ENCODE measurements at places on chromosomes 11 and 22.

DNA sequence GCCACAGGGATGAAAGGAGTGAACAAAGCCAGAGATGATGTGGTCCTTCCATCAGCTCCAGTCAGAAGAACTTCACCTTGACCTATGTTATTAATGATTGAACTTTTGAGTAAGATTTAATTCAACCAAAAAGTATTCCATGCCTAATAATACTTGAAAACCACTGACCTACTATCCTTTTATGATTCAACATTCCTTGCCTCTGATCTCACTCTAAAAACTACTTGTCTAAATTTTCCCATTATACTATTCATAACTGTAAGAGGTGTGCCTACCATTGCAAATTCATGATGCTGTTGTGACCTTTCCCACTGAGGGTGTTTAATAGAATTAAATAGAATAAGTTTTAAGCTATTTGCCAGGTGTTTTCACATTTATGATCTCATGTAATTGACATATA is 164.7 kb upstream of the GUCY1A2 start:
- no peak for DNase-seq

GRCh38 chr11:35491231-35491871 is 34.1 kb downstream of the PAMR1 start:
- no peak for DNase-seq

DNA sequence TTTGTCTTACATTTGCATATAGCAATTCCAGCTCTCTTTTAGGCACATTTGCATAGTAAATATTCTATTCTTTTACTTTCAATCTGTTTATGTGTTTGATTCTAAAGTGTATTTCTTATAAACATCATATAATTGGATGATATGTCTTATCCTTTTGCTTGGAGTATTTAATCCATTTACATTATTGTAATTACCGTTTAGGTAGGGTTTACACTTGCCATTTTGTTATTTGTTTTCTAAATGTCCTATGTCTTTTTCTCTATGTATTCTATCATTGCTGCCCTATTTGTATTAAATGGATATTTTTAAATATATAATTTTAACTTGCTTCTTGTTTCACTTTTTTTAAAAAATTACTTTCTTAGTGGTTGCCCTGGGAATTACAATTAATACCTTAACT is 22.8 kb upstream of the ACCSL start:
- no peak for DNase-seq

- no peak for DNase-seq
These were observed 22.8 kb downstream of the SYN3 start for GRCh38 chr22:33035272-33035863.

DNA sequence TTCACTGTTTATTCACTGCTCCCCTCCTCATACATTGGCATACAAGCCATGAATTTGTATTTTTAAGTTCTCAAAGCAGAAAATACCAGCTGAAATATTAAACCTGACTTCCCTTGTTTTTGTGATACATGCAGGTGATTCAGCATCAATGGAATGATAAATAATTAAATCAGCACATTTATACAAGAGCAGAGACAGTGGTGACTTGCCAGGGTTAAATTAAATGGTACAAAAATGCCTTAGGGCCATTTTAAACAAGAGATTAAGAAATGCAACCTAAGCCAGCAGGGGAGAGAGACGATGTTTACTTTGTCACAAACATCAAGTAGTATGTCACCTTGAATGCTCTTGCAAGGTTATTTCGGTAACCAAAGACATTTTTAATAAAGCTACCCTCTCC is 95.9 kb upstream of the DDI1 start:
- DNase-seq = no peak

- DNase-seq = no peak
These were observed 85.8 kb downstream of the FANCF start for GRCh38 chr11:22539821-22540256.

- no peak for DNase-seq
These were observed 43.2 kb downstream of the PPP6R3 start for GRCh38 chr11:68503792-68504191.

GRCh38 chr11:103768816-103769215 is 267.6 kb upstream of the DDI1 start:
- DNase-seq = no peak

GRCh38 chr11:128623091-128623490 is 35.7 kb upstream of the ETS1 start:
- DNase-seq = no peak

DNA sequence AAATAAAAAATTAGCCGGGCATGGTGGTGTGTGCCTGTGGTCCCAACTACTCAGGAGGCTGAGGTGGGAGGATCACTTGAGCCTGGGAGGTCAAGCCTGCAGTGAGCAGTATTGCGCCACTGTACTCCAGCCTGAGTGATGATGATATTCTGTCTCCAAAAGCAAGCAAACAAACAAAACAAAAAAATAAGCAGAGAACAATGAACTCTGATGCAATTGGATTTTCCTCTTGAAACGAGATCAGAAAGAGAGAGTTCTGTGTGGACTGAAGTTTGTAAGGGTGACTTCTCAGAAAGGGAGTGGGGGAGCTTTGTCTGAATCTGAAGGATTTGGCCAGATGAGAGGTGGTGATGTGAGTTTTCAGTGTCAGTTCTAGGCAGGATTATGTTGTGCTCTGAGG is 6.0 kb upstream of the TMEM123 start:
- DNase-seq = no peak

DNA sequence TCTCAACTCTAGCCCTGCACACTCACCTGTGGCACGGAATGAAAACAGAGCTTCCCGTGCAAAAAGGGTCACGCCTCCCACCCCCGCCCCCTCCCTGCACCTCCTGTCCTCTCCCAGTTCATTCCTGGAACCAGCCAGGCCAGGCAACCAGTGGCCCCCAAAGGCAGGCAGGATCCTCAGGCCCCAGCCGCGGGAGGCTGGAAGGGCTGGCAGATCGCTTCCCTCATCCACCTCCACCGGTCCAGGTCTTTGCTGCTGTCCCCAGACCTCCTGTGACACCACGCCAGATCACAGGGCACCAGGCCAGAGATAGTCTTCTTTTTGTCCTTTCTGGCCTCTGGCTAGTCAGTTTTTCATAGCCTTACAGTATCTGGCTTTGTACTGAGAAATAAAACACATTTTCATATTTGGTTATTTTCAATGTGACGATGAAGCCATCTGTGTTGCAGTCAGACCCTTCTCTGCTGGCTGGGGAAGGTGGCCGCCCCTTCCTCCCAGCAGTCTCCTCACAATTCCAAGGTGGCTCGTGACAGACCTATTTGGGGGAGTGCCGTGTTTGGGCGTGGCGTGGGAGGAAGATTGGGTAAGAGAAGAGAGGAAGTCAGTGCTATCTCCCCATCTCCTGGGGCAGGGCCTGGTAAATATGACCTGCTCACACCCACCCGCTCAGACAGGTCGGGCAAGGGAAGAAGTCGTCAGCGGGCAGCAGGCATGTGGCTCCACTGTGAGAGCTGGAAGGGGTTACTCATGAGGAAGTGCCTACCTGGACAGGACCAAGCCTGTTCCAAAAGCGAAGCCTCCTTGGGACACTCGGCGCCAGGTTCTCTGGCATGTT is 9.1 kb downstream of the SSH3 start:
- DNase-seq = no peak

DNA sequence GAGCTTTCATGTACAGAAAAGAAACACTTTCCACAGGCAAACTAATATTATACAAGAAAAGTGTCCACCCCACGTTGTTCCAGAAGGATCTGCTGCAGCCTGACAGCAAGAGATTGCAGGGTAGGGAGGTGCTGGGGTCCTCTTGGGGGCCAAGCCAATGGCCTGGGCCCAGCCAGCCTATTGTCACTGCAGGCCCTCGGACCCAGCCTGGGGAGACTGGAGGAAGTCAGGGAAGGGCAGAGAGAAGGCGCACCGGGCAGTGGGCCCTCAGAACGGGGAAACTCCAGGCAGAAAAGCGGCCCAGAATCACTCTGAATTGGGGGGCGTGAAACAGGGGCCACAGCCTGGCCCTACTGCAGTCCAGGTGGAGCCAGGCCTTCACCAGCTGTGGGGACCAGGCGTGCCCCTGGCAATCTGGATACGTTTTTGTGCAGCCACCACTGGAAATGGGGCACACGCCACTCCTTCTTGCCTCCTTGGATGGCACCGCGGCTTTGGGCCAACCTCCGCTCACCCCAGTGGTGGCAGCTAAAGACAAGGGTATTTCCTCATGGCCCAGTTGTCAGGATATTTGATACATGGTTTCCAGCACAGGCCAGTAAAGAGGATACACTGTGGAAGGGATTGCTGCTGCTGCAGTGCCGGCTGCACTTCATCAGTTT is 3.9 kb upstream of the NAP1L4 start:
- no peak for DNase-seq

DNA sequence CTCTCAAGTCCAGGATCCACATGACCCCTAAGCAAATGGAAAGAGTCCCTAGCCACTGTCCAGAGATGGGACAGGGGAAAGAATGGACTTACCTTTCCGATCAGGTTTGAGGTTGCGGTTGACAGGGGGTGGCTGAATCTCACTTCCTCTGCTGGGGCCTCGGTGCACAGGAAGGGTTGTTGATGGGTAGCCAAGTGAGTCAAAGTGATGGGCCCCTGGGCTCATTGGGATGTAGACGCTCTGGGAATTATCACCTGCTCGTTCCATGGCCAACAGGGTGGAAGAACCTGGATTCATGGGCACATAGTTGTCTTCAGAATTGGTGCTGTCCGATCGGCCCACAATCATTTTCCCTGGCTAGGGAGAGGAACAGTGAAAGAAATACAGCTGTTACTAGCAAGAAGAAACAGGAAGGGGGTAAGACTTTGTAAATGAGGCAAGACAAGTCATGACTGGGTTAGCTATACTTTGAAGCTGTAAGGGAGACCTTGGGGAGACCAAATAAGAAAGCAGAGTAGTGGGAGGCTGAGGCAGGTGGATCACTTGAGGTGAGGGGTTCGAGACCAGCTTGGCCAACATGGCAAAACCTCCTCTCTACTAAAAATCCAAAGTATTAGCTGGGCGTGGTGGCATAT is 34.7 kb downstream of the USP35 start:
- no peak for DNase-seq

DNA sequence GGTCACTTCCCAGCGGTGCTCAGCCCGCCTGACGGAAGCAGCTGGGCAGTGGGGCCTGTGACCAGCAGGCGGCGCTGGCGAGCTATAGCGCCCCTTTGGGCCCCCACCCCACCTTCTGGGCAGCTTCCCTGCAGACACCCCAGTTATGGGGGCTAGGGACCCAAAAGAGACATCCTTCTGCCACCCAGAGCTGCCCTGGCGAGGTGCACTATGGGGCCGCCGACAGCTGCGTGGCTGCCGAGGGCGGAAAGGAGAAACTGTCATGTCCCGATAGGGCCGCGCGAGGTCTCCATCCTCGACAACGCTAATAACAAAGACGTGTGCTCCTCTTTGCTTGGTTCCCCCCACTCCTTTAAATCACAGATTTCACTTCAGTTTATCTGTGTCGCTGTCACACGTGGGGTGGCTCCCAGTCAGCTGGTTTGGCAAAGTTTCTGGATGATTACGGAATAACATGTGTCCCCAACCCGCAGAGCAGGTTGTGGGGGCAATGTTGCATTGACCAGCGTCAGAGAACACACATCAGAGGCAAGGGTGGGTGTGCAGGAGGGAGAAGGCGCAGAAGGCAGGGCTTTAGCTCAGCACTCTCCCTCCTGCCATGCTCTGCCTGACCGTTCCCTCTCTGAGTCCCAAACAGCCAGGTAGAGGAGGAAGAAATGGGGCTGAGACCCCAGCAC is 673 bp upstream of the MYO7A start:
- DNase-seq = peak; percentile 73

GRCh38 chr11:62446091-62446490 is 27.3 kb downstream of the SCGB1A1 start:
- DNase-seq = no peak

- DNase-seq = no peak
These were observed 12.4 kb downstream of the TRIM6 start for GRCh38 chr11:5608808-5609207.

DNA sequence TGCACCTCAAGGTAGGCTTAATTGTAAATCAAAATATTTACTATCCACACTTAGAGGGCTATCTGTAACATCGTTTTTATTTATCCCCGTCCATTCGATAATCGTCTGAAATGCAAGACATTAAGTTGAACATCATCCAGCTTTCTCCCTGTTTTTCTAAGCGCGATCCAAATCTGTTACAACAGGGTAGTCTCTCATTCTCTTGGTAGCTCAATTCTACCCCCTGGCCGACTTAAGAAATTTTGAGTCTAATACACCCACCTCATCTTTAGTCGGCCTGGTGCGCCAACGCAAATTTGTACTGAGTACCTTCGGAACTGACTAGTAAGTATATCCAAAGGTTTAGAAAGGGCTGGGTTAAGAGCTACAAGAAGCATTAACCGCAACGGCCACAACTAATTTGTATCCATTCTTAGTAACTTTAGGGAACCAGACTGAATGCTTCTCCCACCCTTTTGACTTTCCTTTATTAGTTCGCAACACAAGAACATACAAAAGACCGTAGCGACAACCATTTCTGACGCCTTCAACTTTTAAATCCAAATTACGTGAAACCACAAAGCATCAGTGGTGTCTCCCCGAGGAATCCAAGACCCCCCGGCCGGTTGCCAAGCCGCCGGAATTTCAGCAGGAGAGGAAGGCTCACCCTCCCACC is 1.0 kb upstream of the ZNF143 start:
- DNase-seq = peak; percentile 39

DNA sequence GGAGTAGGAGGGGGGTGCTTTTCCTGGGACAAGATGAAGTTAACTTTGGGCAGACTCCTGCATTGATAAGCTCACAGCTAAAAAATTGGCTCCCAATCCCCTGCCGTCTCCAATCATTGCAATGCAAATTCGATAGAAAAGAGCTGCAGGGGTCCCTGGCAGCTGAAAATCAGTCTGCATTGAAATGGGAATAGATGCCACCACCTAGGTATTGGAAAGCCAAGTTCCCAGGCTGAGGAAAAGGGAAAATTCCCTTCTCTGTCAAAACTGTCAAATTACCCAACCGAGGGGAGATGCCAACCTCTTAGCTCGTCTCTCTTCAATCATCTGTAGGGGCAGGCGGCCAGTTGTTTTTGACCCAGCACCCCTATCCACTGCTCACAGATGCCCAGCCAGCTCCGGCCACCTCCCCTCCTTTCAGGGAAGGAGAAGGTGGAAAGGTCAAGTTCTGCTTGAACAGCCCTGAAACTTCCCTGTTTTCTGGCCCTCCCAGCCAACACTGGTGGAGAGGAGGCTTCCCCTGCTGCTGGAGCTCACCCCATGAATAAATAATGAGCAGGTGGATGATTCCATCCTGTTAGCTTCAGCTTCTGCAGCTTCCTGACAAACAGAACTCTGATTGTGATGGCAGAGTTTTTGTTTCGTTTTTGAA is 916.3 kb downstream of the TBC1D22A start:
- no peak for DNase-seq

- DNase-seq = no peak
These were observed 1.2 kb upstream of the IGLL1 start for GRCh38 chr22:23581260-23581650.

DNA sequence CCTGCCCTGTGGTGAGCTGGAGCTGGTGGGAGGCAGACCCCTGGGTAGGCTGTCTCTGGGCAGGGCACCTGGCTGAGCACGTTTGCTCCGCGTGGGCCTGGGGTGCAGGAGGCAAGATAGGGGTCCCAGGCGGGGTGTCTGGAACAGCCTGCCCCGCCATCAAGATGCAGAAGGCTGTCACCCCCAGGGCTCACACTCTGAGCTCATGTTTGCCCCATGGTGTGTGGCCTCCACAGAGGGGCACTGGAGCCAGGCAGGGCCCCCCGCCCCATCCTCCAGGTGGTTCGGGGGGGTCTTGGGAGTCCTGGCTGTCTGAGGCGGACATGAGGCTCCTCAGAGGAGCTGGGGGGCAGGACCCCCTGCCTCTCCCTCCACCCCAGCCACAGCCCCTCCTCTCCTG is 28.9 kb upstream of the CARS1 start:
- DNase-seq = no peak

Measured in HAP-1 (cell line).